Nasal cavity respiratory epithelium epithelial cell of viscerocranial mucosa (primary cell): ENCODE measurements at places on chromosomes 1 and 21. TPM values are rescaled to one million over a fixed set of nuclear protein-coding genes. Genes with fewer than 3 reads are reported as not detected.

Gene RBM11
- total RNA-seq: 0.34 and 0.36 TPM in 2 replicates

Gene ATP1A4
- not detected in 2 replicates for total RNA-seq

Gene PDZK1IP1
- total RNA-seq: 0.68 and 12.2 TPM in 2 replicates

Gene TSPEAR
- total RNA-seq: not detected in 2 replicates

Gene LMO4
- 63.6 and 75.9 TPM in 2 replicates for total RNA-seq

Gene TFB2M
- 23.4 and 26.7 TPM in 2 replicates for total RNA-seq

Gene ACKR1
- total RNA-seq: not detected in 2 replicates

Gene RIPK4
- 28.0 and 70.5 TPM in 2 replicates for total RNA-seq

Gene DNASE2B
- total RNA-seq: not detected in 2 replicates

Gene UMODL1
- 0.07 TPM in 1 of 2 replicates, not detected in the other for total RNA-seq

Gene CR1
- total RNA-seq: not detected in 2 replicates

Gene TIMM17A
- 39.9 and 72.1 TPM in 2 replicates for total RNA-seq

Gene BACE2
- 57.1 and 116 TPM in 2 replicates for total RNA-seq
